GM12878 (cell line): ENCODE measurements at places on chromosomes 2 and 18.
A peak's percentile ranks its signal among the peaks of the same experiment; 100 is the strongest.

GRCh38 chr2:7661502-7661901, 744.3 kb downstream of the RNF144A start:
- no peaks in the 10 kb centered on the region for H3K27me3 ChIP-seq
- no peaks in the 10 kb centered on the region for H3K36me3 ChIP-seq
- no peak overlapping the region for H3K4me3 ChIP-seq
- no peak overlapping the region for H3K27ac ChIP-seq
- DNase-seq = no peak

DNA sequence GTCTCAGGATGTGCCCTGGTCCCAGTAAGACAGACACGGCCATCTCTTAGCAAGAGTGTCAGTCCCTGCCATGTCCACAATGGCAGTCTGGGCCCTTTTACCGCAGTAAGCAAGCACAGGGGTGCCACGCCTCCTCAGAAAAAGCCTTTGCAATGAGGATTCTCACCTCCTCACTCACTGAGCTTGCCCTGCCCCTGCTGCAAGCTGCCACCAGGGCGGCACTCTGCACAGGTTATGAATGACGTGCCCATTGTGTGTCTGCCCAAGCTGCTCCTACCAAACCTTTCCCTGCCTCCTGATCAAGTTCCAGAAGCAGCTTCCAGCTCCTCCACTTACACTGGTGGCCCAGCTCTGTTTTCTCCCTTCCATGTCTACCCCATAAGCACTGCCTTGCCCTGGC, 23.3 kb downstream of the ERCC3 start:
- H3K4me1 ChIP-seq = no peaks in the 10 kb centered on the region
- peaks cover 19% of the 10 kb centered on the region for H3K36me3 ChIP-seq
- H3K4me3 ChIP-seq = no peak overlapping the region
- no peak overlapping the region for H3K27ac ChIP-seq

GRCh38 chr2:151707857-151708256, 26.4 kb downstream of the NEB start:
- H3K4me3 ChIP-seq = no peak overlapping the region
- H3K27ac ChIP-seq = no peak overlapping the region
- DNase-seq = no peak

DNA sequence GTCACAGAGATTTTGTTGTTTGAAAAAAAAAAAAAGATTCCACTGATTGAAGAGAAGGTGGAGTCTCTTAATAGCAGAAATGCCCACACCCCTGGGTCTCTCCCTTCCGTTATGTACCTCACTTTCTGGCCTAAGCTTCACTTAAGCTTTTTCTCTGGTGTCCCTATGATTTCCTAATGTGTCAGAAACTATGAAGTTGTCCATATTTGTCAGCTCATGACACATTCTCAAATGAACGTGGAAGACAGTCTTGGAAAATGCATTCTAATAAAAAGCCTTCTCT, 5.4 kb upstream of the MALL start:
- no peak for DNase-seq
- no peak overlapping the region for H3K27ac ChIP-seq
- H3K4me1 ChIP-seq = no peaks in the 10 kb centered on the region
- H3K36me3 ChIP-seq = no peaks in the 10 kb centered on the region

DNA sequence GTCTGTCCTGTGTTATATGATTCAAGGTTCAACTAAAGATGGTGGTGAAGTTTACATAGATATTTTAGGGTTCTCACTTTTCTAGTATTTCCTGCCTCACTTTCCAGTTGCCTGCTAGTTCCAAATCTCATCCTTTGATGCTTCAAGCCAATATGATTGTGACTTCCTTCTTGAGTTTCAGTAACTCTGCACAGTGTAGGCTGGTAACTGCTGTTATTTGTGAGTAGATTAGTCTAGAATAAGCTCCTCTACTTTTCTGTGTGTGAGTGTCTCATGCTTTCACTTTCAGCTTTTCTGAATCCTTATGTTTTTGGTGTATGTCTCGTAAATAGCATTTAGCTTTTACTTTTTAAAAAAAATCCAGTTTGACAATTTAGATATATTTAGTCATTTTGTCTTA, 42.6 kb downstream of the GALNT1 start:
- no peaks in the 10 kb centered on the region for H3K27me3 ChIP-seq
- peaks cover 11% of the 10 kb centered on the region for H3K4me1 ChIP-seq
- H3K27ac ChIP-seq = peak overlapping the region; percentile 18; the same call in 1 of the 2 replicates
- no peaks in the 10 kb centered on the region for H3K36me3 ChIP-seq
- 0 out of 2 replicates have a peak overlapping the region, but pooled peaks have one; percentile 10 for H3K4me3 ChIP-seq

GRCh38 chr2:24262421-24262970, 87.6 kb downstream of the FAM228A start:
- H3K27ac ChIP-seq = no peak overlapping the region
- 0 out of 2 replicates have a peak, but pooled peaks cover 3% of the 10 kb centered on the region for H3K4me1 ChIP-seq
- H3K36me3 ChIP-seq = no peaks in the 10 kb centered on the region; the same call in none of the 2 replicates
- H3K27me3 ChIP-seq = no peaks in the 10 kb centered on the region
- no peak for DNase-seq

DNA sequence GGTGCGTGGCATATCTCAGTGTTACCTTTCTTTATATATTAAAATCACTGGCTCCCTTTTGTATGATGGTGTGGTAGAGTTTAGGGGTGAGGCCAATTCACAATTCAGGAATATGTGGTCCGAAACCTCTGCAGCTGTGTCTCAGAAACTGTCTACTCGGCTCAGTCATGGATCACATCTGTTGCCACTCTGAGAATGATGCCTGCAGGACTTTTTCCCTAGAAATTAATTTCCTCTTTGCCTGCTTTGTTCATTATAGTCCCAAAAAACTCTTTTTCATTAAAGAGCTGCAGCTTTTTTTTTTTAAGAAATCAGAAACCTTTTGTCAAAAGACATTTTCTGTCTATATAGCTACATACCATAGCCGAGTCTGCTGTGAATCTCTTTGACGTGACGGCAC, 104.9 kb upstream of the NFATC1 start:
- no peaks in the 10 kb centered on the region for H3K27me3 ChIP-seq
- H3K4me3 ChIP-seq = no peak overlapping the region

DNA sequence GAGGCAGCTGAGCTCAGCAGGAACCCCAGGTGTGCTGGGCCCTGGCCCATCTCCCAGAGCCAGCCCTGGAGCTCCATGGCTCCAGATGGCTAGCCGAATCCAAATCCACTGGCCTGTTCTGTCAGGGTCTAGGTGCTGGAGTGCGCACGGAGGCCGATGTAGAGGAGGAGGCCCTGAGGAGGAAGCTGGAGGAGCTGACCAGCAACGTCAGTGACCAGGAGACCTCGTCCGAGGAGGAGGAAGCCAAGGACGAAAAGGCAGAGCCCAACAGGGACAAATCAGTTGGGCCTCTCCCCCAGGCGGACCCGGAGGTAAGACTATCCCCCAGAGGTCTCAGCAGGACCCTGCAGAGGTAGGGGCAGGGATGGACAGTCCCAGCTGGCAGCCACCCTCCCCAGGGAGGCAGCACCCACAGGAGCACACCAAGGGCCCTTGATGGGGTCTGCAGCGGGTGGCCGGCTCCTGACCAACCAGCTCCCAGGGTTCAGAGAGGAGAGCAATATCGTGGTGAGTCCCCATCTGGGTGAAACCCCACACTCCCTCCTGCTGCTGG, 26.1 kb upstream of the PRLH start:
- no peak overlapping the region for H3K27ac ChIP-seq
- no peak overlapping the region for H3K4me3 ChIP-seq
- H3K36me3 ChIP-seq = no peaks in the 10 kb centered on the region

DNA sequence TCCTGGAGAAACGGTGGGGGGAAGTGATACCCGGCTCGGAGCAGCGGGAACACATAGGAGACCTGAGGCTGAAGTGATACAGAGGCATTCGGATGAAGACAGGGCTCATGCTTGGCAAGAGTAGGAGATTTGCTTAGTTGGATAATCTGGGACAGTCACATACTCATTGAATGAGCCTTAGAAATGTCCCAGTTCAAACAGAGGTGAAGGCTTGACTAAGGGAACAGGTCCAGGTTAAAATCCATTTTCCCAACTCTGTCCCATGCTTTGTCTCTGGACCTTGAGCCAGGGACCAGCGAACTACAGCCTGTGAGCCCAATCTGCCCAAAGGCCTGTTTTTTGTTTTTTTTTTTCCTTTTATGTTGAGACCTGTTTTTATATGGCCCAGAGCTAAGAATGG, 1.3 kb downstream of the UGT1A6 start:
- no peak overlapping the region for H3K27ac ChIP-seq
- H3K36me3 ChIP-seq = no peaks in the 10 kb centered on the region
- no peak for DNase-seq
- no peaks in the 10 kb centered on the region for H3K27me3 ChIP-seq
- no peak overlapping the region for H3K4me3 ChIP-seq
- H3K4me1 ChIP-seq = no peaks in the 10 kb centered on the region

DNA sequence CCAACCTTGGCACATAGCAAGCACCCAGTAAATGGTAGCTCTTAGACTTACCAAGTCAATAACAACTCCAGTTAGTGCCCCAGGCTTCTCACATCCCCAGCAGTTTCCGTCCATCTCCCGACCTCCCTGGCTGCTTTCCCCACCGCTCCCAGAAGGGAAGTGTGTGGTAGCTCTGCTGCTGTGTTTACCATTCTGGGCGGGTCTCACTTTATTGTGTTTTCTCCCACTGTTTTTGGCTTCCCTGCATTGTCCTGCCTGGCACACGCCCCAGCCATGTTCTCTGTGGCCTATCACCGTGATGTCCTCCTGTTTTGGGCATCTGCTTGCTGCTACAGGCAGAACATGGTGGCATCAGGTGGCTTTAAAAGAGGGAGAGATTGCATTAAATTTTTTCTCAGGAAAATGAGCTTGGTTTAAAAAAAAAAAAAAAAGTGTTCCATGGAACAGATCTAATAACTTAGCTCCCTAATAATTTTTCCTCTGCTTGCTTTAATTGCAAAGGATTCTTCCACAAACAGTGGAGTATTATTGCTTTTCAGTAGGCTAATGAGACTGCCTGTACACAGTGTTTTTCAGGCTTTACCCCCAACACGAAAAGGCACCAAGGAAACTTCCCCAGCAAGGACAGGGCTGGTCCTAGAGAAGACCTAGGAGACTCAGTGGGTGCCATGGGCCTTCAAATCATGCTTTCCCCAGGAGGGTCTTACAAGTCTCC, 8.0 kb upstream of the COX7A2L start:
- no peak overlapping the region for H3K27ac ChIP-seq
- no peaks in the 10 kb centered on the region for H3K4me1 ChIP-seq
- no peaks in the 10 kb centered on the region for H3K36me3 ChIP-seq
- H3K27me3 ChIP-seq = no peaks in the 10 kb centered on the region; the same call in 1 of the 2 replicates
- no peak for DNase-seq

- H3K27ac ChIP-seq = no peak overlapping the region; the same call in 1 of the 2 replicates
- no peaks in the 10 kb centered on the region for H3K36me3 ChIP-seq
- H3K4me1 ChIP-seq = peaks cover 5% of the 10 kb centered on the region
- H3K4me3 ChIP-seq = no peak overlapping the region
Observed at GRCh38 chr18:32803568-32803967, 30.7 kb upstream of the KLHL14 start.

- no peak for DNase-seq
- H3K4me1 ChIP-seq = peaks cover 7% of the 10 kb centered on the region; the same call in 1 of the 2 replicates
- no peak overlapping the region for H3K4me3 ChIP-seq
- H3K27me3 ChIP-seq = no peaks in the 10 kb centered on the region
- H3K27ac ChIP-seq = no peak overlapping the region
Observed at GRCh38 chr2:29747786-29748470, 173.5 kb downstream of the ALK start.

DNA sequence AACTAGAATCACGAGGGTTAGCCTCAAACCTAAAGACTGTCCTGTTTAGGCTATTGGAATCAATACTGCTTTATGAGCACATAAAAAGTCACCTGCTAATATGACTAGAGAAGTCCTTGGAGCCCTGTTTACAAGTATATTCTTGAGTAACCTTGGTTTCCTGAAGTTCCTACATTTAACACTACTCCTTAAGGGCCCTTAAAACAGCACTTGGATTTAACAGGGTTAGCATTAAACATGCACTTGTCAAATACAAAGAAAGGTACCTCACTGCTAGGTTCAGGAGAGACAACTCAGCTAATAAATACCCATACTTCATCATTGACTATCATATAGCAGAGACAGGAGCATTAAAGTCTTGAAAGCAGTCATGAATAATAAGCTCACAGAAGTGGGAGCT, 96.7 kb downstream of the SLC5A7 start:
- DNase-seq = no peak
- H3K36me3 ChIP-seq = no peaks in the 10 kb centered on the region
- no peak overlapping the region for H3K27ac ChIP-seq
- no peaks in the 10 kb centered on the region for H3K4me1 ChIP-seq

DNA sequence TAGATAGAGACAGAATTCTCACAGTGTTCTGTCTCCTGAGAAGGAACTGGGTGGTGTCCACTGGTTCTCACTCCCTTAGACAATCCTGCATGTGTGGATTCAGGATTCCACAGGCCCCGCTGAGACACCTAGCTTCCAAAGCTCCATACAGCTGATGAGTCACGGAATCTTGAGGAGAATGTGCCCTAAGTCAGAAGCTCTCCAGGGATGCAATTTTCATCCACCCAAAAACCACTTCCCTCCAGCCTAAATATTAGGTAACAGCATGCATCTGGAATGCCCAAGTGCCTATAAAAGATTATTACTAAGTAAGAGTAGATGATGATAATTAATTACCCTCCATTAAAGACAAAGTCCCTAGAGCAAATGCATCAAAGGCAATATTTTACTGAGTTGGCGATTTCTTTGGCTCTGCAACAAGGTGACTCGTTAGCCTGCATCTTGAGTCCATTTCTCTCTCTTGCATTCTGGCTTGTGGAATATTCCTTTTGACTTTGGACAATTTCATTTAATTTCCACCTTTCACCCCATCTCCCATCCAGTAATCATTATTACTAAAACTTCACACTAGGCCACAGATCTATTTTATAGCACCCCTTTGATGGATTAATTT, 475.1 kb downstream of the TNS1 start:
- no peak overlapping the region for H3K4me3 ChIP-seq
- no peaks in the 10 kb centered on the region for H3K36me3 ChIP-seq
- H3K4me1 ChIP-seq = no peaks in the 10 kb centered on the region
- no peak overlapping the region for H3K27ac ChIP-seq
- H3K27me3 ChIP-seq = peaks cover 2% of the 10 kb centered on the region; the same call in 1 of the 2 replicates

GRCh38 chr18:984004-984403, 79.3 kb downstream of the ADCYAP1 start:
- no peak overlapping the region for H3K4me3 ChIP-seq
- no peak overlapping the region for H3K27ac ChIP-seq
- no peaks in the 10 kb centered on the region for H3K4me1 ChIP-seq
- no peak for DNase-seq

- no peak overlapping the region for H3K4me3 ChIP-seq
- peak; percentile 9 for DNase-seq
- no peaks in the 10 kb centered on the region for H3K4me1 ChIP-seq
- no peaks in the 10 kb centered on the region for H3K36me3 ChIP-seq
Observed at GRCh38 chr18:4672162-4672561, 217.1 kb upstream of the DLGAP1 start.

GRCh38 chr2:117855886-117856285, 41.4 kb downstream of the DDX18 start:
- no peak overlapping the region for H3K27ac ChIP-seq
- DNase-seq = no peak
- peaks cover 4% of the 10 kb centered on the region for H3K27me3 ChIP-seq
- no peak overlapping the region for H3K4me3 ChIP-seq
- H3K4me1 ChIP-seq = no peaks in the 10 kb centered on the region

- no peak overlapping the region for H3K4me3 ChIP-seq
- H3K36me3 ChIP-seq = no peaks in the 10 kb centered on the region
- no peak for DNase-seq
Observed at GRCh38 chr2:77578354-77578753, 56.2 kb upstream of the LRRTM4 start.
